M059J (cell line): ENCODE measurements at places on chromosomes 6 and 20. TPM values are rescaled to one million over a fixed set of nuclear protein-coding genes. Genes with fewer than 3 reads are reported as not detected.

GRCh38 chr6:17865243-17865642 is 122.2 kb downstream of the KIF13A start:
- DNase-seq = peak; percentile 78

- peak; percentile 74 for DNase-seq
Observed at GRCh38 chr6:37691904-37692806, 5.5 kb downstream of the MDGA1 start.

SLC18B1 gene
- 13.8 and 19.4 TPM in 2 replicates for total RNA-seq

LSM14B gene
- total RNA-seq = 46.5 and 60.4 TPM in 2 replicates

GRCh38 chr6:109834131-109834530 is 143.0 kb downstream of the FIG4 start:
- no peak for DNase-seq

DNA sequence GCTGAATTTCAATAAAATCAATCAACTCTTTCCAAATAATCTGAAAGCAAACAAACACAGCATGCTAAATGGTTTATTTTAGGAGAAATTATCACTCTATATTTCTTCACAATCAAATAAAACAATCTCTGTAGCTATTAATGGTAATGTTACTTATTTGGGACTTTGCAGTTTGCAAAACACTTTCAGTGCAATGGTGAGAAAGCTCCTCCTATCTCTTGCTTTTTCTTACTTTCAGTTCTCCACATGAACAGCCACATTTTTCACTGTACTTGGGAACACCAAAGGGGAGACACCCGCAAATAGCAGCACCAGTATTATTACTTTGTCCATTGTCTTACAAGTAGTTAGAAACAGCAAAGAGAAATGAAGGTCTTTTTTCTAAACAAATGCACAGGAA is 92.4 kb downstream of the DST start:
- peak; percentile 29 for DNase-seq
